ENCODE measurements at places on chromosomes 6 and 20.

GRCh38 chr6:84539122-84539856 is 225.1 kb downstream of the TBX18 start:
- DNase-seq: no peak

DNA sequence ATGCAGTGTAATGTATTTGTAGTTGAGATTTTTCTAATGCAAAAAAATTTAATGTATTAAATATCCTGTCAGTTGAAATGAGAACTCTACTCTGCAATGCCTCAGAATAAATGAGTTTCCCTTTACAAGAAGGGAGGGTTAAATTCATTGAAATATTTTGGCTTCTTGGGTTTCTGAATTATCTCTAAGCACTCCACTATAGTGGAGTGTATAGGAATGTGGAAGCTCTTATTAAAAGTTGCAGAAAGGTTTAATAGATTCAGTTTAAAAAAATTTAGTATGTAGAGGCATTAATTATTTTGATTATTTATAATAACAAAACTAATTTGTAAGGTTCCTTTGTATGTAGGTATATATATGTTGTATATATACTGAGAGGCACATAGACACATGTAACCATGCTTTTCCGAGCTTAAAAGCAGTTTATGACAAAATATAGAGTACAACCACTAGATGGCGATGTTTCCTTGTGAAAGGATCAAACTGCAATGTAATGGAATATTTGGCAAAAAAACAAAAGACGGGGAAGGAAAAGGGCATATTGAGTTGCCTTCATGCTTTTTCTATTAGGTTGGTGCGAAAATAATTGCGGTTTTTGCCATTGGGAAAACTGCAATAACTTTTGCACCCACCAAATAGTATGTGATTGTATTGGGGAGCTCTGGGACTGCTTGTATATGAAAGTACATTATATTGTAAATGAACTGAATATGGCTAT is 144.2 kb downstream of the MYO6 start:
- no peak for DNase-seq

- DNase-seq: no peak
These were observed 24.9 kb upstream of the NT5E start for GRCh38 chr6:85424981-85425380.

GRCh38 chr6:11628562-11628961 is 91.0 kb downstream of the TMEM170B start:
- DNase-seq: no peak

DNA sequence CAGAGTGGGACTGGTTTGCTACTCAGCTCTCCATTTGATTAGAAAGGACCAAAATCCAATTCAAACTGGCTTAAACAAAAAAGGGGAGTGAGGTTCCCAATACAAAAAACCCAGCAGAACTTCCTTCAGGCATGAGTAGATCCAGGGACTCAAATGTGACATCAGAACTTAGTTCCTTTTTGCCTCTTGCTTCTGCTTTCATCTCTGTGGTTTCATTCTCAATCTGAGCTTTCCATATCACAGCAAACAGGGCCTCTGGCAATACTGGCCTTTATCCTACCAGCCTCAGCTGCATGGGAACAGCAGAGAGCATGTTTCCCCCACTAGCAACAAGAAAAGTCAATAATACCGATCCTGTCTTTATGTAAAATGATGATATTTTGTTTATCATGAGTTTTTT is 28.6 kb upstream of the PRELID3B start:
- no peak for DNase-seq

DNA sequence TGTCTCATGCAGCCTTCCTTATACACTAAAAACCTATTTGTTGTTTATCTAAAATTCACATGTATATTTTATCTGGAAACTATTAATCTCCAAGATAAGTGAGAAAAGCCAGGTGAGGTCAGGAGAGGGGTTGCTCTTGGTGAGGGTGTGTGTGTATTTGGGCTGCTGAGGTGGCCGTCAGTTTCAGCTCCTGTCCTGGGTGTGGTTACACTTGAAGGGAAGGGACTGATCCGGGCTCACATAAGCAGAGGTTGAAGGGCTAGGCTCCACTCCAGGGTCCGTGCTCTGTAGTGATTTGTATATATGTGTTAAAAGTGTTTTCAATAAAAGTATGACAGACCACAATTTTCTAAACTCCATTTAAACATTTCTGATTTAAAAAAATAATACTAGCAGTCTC is 13.5 kb upstream of the SNAI1 start:
- DNase-seq: no peak

- no peak for DNase-seq
These were observed 14.5 kb downstream of the BCL2L1 start for GRCh38 chr20:31707994-31708735.

GRCh38 chr6:36536873-36537547 is 10.3 kb downstream of the STK38 start:
- no peak for DNase-seq

DNA sequence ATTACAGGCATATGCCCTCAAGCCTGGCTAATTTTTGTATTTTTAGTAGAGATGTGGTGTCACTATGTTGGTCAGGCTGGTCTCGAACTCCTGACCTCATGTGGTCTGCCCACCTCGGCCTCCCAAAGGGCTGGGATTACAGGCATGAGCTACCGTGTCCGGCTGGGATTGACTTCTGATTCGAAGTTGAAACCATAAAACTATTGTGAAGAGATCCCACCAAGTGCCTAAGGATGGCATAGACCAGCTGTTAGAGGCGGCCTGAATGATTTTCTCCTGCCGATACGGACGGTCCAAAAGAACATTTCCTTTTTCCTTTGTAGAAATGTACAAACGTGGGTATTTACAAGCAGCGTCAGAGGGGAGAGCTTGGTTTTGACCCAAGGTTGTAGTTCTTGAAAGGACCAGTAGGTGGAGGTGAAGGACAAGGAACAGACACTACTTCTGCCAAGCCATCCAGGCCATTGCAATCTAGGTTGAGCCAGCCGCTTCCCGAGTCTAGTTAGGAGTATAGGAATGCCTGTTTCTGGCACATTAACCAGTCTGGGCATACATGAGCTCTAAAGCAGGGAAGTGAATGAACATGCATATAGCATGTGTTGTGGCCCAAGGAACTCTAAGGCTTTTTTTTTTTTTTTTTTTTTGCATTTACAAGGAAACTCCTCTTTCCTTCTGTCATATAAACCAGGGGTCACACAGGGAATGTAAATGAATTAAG is 29.0 kb downstream of the MOCS3 start:
- peak; percentile 85 for DNase-seq

DNA sequence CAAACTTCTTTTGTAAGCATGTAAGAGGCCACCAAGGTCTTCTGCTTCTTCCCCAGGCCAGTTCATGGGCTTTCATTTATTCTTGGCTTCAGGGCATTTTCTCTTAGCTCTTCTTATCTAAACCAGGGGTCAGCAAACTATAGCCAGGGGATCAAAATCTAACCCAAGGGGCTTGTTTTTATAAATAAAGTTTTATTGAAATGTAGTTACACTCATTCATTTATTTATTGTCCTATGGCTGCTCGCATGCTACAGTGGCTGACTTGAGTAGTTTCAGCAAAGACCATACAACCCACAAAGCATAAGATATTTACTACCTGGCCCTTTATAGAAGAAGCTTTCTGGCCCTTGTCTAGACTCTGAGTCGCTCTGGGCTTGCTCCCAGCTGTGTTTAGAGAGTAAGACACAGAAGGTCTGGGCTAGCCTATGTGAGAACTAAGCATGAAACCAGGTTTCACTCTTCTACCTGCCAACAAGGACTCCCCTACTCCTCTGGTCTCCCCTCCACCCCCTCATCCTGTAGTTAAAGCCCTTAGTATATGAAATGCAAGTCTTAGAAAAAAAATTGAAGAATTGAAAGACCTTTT is 43.2 kb downstream of the KHDC1L start:
- DNase-seq: no peak

- DNase-seq: no peak
These were observed 30.6 kb downstream of the SHLD1 start for GRCh38 chr20:5780846-5781217.

- DNase-seq: no peak
These were observed 29.9 kb downstream of the MAP3K7 start for GRCh38 chr6:90557006-90557405.

GRCh38 chr20:18609741-18610140 is 21.9 kb downstream of the DTD1 start:
- DNase-seq: no peak

GRCh38 chr6:44225579-44226325 is 2.4 kb downstream of the SLC29A1 start:
- no peak for DNase-seq

GRCh38 chr20:20404633-20405032 is 36.7 kb downstream of the INSM1 start:
- DNase-seq: no peak

DNA sequence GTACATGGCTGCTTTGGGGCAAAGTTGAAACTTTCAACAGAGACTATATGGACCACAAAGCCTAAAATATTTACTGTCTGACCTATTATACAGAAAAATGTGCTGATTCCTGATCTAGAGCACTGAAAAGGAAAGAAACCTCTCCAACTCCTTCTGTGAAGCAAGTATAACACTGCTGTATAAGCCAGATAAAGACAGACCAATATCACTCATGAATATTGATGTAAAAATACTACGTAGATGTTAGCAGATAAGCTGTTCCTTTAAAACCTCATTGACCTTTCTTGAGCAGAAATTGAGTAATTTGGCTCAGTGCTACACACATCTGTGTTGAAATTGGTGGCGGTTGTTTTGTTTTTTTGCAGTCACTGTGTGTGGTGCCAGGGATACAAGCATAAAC is 69.9 kb upstream of the HDAC2 start:
- DNase-seq: no peak

DNA sequence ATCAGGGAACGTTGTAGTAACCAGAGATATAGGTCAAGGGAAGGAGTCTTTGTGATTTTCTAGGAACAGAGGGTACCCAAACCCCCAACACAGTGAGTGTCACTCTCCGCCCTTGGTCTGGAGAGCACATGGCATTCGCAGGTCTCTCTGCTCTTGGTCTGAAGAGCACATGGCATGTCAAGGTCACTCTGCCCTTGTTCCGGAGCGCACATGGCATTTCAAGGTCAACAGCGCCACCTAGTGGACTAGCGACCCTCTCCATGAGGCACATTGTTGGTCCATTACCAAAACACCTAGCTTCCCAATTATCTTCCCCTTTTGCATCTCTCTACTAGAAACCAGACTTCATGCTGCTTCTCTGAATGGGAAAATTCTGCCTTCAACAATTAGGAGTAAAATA is 260.0 kb downstream of the C6orf118 start:
- no peak for DNase-seq

DNA sequence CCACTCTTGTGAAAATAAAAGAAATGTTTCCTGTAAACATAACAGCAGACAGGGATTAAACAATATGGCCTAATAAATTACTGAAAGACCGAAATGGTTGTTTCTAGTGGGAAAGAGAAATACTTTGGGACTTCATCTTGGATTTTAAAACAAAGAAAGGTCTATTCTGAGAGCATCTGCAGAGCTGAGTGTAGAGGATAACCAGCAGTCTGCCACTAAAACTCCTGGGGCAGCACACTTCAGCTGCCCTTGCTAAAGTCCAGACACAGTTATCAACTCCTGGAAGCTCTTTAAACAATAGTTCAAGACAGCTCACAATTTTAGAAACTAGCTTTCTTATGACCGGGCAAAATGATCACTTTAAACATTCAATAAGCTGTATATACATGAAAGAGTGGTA is 38.6 kb downstream of the AKIRIN2 start:
- DNase-seq: no peak

- DNase-seq: no peak
These were observed 60.6 kb upstream of the RIN2 start for GRCh38 chr20:19697415-19697814.

GRCh38 chr6:3367630-3368029 is 89.2 kb downstream of the SLC22A23 start:
- DNase-seq: no peak

GRCh38 chr20:15005300-15005986 is 668.0 kb upstream of the FLRT3 start:
- DNase-seq: no peak

- no peak for DNase-seq
These were observed 353.7 kb downstream of the GRIK2 start for GRCh38 chr6:101747160-101747559.

DNA sequence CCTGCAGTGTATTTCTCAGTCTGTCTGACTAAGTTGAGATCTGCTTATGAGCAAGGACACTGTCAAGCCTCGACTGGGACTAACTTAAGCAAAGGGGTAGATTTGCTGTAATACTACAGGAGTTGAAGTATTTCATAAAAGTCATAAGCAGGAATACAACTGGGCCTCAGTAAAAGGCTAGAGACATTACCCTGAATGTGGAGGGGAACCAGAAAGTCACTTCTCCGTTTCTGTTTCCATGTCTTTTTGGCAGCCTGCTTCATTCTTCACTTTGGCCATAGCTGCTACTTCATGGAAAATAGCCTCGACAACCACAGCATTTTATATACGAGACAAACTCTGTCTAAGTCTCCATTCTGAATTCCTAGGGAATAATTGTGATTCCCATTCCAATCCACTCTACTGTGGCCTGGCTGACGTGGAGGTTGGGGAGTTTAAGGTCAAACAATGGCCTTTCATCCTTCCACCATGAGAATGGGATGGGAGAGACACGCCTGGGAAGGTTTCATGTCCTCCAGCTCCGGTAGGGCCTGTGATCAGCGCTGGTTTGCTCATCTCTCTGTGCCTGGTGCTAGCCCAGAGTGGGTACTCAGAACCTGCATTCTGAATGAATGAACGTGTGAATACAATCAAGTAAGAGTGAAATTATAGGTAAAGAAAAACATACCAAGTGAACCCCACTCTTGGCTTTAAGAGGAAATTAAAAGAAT is 37.1 kb upstream of the DUSP22 start:
- no peak for DNase-seq

GRCh38 chr6:76701610-76702009 is 629.1 kb upstream of the IMPG1 start:
- DNase-seq: no peak

DNA sequence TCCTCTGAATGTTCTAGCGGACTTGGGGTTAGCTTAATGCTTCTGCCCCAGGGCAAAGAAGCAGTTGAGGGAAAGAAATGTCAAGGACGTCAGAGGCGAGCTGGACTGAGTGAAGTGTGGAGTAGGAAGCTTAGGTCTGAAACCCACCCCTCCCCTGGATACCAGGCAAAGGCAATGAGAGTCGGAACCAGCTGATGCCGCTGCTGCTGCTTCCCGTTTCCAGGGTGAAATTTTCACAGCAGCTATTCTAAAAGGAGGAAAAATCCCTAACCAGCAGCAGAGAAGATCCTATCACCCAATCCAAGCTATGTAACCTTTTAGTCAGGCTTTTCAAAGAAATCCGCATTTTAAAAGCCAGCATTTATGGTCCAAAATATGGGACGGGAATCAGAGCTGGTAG is 564.3 kb downstream of the LMBRD1 start:
- no peak for DNase-seq

GRCh38 chr20:33681728-33682353 is 4.3 kb downstream of the E2F1 start:
- no peak for DNase-seq

DNA sequence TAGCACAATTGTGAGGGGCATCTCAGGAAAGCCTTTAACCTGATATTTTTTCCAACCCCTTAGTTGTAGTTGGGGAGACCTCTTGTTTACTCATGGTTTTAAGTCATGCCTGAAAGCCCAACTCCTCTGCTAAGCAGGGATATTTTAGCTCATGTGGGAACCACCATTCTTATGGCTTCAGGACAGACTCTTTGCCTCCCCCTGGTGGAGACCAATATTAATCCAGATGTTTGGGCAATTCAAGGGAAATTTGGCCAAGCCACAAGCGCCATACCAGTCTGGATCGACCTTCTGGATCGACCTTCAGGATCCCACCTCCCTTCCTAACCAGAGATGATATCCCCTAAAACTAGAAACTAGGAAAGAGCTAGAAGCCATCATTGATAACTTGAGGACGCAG is 211.2 kb downstream of the C6orf118 start:
- DNase-seq: no peak

GRCh38 chr6:53067849-53068361 is 2.7 kb downstream of the FBXO9 start:
- no peak for DNase-seq
